ENCODE measurements at places on chromosomes 16 and 17. TPM values are rescaled to one million over a fixed set of nuclear protein-coding genes. Genes with fewer than 3 reads are reported as not detected.

Gene IRX5
- total RNA-seq: 2.5 TPM

Gene TCAP
- 0.49 TPM for total RNA-seq

DNA sequence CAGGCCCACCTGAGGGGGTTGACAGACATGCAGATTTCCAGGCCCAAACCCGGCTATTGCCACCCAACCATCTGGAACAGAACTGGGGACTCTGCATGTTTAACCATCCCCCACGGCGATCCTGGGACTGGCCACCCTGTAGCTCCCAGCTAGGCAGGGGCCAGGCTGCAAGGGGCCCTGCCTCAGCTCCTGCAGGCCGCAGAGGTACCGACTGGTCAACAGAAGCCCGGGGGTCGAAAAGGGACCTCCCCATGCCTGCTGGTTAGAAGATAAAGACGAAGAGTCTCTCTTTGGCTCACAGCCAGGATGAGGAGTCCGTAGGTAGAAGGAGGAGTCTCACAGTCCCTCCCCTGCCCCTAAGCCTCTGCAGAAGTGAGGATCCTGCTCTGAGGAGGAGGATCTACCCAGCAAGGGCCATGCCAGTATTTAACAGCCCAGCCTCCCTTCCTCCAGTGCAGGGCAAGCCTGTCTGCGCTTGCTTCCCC is 223.4 kb upstream of the TNRC6C start:
- DNase-seq: no peak

DNA sequence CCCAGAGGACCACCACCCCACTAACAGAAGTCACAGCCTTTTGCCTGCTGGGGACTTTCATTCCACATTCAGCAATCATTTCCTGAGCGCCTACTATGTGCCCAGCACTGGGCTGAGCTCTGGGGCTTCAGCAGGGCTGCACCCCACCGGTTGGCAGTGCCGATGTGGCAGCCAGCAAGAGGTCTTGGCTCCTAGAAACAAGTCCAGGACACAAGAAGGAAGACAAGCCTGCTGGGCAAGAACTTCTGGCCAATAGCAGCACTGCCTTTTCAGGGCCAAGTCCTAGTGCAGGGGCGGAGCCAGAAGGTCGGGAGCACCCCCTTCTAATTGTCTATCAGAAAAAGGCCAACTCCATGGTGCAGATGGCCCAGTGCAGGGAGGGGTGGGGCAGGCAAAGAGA is 13.0 kb upstream of the HOXB9 start:
- DNase-seq: no peak

DNA sequence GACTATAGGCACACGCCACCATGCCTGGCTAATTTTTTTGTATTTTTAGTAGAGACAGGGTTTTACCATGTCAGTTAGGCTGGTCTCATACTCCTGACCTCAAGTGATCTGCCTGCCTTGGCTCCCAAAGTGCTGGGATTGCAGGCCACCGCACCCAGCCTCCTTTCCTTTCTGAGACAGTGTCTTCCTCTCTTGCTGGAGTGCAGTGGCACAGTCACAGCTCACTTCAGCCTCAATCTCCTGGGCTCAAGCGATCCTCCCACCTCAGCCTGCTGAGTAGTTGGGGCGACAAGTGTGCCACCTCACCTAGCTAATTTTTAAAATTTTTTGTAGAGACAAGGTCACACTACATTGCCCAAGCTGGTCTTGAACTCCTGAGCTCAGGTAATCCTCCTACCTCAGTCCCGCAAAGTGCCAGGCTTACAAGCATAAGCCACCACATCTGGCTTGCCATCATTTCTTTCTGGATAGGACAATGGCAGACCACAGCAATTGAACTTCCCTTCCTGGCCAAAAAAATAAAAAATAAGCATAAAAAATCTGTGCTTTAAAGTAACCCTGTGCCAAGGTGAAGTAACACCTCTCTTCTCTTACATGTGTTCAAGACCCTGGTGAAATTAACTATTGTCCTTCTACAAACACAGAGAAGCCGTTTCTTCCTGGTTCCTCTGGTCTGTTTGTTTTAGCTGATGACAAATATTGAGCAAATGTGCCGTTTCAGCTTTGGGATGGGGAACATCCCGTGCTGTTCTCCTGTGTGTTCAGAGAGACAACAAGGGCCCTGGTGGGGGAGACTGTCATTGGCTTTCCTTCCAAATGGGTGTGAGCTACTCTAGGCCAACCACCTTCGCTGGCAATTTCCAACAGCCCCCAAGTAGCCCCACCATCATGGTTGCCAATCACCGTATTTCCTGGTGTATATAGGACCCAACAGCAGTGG is 60.2 kb downstream of the EMP2 start:
- DNase-seq: no peak

DNA sequence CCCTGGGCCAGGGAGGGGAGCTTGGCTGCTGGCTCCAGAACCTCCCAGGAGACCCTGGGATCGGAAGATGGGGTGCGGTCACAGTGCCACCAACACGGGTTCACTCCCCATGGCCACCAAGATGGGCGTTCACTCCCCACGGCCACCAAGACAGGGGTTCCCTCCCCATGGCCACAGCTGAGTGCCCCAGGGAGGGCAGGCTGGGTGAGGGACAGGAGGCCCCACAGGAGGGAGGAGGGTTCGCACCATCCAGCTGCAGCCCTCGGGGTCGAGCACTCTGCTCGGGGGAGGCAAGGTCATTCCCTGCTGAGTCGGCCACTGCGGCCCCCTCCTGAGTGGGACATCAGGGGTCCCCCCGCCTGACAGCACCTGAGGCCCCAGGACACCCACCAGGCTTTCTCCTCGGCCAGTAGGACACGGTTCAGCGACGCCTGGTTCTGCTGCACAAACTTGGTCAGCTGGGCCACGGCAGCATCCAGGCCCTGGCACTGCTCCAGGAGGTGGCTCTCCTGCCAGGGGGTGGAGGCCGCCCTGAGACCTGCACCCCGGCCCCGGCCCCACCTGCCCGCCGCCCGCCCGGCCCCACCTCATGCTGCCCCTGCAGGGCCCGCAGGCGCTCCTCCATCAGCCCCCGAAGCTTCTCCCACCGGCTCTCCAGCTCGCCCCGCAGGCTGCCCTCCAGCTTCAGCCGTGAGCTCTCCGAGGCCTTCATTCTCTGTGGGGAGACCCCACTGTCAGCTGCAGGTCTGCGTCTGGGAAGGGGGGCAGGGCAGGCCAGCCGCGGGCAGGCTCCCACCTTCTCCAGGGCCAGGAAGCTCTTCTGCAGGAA is 5.9 kb downstream of the CCDC154 start:
- DNase-seq: no peak

DNA sequence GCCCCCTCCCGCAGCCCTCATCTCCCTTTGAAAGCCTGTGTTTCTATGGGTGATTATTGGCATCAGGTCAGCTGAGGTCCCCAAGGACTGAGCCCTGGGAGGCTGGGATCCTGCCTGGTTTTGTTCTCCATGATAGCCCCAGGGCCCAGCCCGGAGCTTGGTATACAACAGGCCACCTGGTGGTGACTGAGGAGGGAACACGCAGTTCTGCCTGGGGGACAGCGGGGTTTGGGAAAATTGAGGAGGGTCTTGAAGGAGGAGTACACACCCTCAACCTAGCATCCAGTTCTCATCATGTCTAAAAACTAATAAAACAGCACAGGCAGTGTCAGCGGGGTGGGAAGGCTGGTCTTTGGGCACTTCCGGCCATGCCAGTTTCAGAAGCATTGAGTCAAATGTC is 335.1 kb downstream of the CPPED1 start:
- DNase-seq: no peak

GRCh38 chr16:30112197-30113030 is 923 bp downstream of the GDPD3 start:
- DNase-seq: peak; percentile 63

- no peak for DNase-seq
These were observed 434.7 kb upstream of the RBFOX1 start for GRCh38 chr16:6897876-6898485.

DNA sequence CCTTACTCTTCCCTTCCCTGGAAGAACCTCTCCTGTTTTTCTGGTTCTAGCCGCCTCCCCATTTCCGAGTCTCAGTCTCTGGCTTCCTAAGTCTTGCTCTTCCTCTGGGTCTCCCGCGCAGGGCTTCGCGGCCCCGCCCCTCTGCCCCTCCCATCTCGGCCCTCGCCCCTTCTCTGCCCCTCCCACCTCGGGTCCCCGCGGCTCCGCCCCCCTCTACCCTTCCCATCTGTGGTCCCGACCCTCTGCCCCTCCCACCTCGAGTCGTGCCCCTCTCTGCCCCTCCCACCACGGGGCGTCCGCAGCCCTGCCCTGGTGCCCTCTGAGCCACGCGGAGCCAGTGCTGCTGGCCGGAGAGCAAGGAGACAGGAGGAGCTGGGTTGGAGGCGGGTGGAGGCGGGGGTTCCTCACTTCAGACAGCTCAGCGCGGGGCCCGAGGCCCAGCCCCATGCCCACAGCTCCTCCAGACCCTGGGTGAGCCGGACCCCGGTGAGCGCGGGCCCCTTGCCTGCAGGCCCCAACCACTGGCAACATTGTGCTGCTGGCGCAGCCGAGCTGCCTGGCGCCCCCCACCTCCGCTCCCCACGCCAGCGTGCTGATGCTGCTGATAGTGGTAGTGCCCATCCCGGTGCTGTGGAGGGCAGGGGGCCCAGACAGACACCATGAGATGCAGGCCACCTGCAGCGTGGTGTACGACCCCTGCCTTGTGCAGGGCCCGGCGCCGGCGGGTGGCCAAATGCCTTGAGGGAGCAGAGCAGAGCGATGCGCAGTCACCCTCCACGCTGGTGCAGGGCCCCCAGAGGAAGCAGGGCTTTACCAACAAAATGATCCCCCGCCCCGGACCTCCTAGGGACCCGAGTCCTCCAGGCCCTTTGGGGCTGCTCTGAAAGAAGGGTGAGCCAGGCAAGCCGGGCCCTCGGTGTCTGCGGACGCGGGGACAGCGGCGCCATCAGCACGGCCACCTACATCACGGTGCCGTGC is 2115.3 kb downstream of the TP53TG3F start:
- no peak for DNase-seq

DNA sequence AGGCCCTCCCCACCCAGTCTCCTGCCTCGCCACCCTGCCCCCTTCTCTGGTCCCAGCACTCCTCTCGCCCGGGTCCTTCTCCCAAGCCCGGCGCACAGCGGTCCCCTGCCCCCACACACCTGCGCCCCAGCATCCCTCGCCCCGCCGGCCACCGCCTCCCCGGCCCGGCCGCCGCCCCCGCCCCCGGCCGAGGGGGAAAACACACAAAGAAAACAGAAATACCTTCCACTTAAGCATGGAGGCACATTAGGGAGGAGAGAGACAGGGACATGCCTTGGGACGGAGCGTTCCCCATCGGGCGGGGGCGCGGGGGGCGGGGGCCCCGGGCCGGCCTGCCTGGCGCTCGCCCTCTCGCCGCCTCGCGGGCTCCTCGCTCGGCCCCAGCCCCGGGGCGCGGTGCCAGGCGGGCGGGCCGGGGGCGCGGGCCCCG is 326 bp downstream of the SRCIN1 start:
- no peak for DNase-seq

DNA sequence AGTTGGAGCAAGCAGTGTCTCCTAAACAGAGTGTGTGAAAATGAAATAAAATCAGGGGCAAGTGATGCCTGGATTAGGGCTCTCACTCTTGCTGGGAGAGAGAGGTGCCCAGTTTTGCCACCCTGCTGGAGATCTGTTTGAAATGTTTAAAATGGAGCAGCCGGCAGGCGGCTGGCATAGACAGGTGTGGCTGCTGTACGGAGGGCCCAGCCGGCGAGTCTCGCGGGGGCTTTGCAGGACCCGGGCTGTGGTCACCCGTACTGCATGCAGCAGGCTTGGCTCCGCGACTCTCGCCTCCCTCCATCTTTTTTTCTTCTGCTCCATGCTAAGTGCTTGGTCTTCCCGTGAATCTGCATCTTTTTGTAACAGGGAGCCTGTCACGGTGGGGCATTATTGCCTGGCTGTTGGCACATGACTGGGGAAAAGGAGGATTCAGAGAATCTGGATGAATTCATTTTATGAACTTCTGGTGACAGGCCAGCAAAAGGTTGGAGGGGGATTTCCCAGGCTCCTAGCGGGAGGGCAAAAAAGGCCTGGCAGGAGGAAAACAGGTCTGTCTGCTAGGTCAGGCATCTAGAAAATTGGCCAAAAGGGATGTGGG is 1.8 kb downstream of the ZNRF1 start:
- peak; percentile 33 for DNase-seq

GRCh38 chr16:6484935-6485334 is 847.7 kb upstream of the RBFOX1 start:
- DNase-seq: no peak

Data from fibroblast of the aortic adventitia (primary cell).